ENCODE measurements at places on chromosomes 2 and 18.

DNA sequence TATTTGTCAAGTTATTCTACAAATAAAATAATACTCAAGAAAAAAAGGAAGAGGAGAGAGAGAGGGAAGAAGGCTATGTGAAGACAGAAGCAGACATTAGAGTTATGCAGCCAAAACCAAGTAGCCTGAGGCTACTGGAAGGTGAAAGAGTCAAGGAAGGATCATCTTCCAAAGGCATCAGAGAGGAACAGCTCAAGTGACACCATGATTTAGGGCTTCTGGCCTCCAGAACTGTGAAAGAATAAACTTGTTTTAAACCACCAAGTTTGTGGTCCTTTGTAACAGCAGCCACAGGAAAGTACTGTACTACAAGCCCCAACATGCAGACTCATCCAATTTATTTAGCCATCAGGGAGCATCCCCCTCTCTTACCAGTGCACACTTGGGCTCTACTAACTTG is 788.5 kb upstream of the LRRTM1 start:
- no peak for DNase-seq

GRCh38 chr18:354003-354402 is 86.2 kb upstream of the THOC1 start:
- DNase-seq = no peak

DNA sequence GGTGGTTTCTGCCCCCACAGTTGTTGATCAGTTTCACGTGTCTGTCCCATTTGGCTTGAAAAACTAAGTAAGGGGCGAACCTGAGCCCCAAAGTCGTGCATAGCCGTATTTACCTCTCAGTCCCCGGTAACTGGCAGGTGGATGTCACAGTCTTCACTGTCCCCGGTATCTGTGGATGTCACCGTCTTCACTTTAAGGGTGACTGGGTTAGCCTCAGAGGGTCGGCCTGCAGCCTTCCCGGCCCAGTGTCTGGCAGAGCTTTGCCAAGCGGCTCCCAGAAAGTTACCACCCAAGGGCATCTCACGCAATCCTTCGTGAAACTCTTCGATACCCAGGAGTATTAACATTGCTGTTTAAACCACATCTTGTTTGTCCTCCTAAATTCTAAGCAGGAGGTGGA is 125.3 kb upstream of the CTDP1 start:
- DNase-seq = no peak

DNA sequence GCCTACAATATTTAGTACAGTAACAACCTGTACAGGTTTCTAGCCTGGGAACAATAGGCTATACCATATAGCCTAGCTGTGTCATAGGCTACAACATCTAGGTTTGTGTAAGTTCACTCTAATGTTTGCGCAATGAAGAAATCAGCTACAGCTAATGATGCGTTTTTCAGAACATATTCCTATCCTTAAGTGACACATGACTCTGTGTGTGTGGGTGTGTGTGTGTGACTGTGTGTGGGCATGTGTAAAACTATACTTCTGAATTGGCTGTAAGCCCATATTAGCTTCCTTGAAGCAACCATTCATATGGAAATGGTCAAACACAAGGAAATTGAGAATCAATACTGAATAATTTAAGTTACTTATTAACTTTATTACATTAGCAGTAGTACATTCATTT is 120.8 kb upstream of the SULT1C3 start:
- DNase-seq = no peak

DNA sequence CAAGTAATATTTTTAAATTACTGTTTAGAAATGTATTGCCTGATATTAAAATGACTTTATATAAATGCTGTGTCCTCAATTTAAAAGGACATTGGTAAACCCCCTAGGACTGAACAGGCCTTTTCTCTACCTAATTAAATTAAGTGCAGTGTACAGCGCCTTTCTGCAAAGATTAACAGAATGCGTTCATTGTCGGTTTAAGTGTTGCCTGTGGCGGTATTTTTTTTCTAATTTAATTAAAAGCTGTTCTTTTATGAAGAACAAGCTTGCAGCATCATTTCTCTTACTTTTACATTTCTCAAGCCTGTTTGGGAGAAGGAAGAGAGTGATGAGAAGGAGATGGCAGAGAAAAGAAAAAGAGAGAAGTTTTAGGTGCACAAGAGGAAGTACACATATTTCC is 344.9 kb downstream of the CPS1 start:
- DNase-seq = no peak

GRCh38 chr2:49933711-49934110 is 779.4 kb upstream of the FSHR start:
- no peak for DNase-seq

DNA sequence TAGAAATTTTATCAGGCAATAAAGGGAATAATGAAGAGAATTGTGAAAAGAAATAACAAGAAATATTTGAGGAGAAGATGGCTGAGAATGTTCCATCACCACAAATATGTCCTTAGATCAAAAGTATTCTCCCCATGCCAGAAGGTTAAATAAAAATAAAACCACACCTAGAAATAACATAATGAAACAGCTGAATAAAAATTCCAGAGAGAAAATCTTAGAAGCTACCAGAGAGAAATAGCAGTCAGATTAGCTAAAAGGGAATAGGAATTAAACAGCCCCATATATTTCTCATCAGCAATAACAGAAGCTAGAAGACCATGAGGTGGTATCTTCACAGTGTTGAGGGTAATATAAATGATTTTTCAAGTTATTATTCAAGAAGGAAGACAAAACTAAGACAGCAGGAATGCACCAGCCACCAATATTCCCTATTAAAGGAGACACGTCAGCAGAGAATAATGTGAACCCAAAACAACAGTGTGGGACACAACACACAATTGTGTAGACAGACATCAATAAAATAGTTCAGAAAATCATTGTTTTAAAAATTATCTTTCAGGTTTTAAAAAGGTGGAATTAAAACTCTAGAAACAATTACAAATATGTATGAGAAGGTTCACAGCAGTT is 82.0 kb upstream of the NEDD4L start:
- DNase-seq = no peak

DNA sequence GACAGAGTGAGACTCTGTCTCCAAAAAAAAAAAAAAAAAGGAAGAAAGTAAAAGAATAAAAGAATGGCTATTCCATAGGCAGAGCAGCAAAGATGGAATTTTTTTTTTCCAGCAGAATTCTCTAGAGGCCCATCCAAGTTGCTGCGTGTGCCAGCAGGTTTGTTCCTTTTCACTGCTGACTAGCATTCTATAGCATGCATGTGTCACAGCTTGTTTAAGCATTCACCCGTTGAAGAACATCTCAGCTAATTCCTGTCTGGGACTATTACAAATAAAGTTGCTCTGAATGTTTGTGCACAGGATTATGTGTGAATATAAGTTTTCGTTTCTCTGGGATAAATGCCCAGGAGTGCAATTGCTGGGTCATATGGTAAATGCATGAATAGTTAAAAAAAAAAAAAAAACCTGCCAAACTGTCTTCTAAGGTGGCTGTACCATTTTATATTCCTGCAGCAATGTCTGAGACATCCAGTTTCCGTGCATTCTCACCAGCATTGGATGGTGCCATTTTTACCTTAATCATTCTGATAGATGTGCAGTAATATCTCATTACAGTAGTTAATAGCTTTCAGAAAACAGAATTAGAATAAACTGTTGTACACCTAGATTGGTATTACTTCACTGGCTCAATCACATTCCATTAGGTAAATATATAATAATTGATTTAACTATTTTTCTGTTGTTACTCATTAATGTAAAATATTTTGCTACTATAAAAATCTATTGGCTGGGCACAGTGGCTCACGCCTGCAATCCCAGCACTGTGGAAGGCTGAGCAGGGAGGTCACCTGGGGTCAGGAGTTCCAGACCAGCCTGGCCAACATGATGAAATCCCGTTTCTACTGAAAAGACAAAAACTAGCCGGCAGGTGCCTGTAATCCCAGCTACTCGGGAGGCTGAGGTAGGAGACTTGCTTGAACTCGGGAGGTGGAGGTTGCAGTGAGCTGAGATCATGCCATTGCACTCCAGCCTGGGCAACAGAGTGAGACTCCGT is 47.5 kb upstream of the ASAP2 start:
- no peak for DNase-seq

DNA sequence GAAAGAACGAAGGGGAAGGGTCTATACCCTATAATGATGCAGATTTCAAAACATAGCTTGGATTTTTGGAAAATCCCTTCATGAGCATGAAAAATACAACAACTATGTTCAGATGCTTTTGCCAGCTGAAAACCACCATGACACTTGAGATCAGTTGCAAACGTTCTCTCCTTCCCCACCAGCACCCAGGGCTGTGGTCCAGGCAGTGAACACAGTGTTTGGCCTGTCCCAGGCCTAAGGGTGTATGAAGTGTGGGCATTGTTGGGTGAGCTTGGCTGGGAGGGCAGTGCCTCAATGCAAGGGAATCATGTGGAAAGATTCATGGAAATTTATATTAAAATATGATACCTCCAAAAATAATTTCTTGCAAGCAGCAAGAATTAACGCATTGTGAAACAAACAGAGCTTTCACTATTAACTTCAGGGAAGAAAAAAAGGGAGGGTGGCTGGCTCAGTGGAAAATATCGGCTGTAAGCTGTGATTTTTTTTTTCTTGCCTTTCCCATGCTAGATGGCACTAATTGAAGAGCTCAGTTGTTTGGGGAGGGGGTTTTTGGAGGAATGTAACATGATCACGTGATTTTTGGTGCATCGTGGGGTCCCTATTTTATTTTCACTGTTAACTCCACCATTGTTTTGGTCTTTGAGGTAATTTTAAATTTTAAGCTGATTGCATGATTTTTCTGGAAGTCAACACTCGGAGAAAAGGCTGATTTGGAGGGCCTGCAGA is 52.0 kb downstream of the CDC42EP3 start:
- no peak for DNase-seq

- DNase-seq = no peak
Measured at GRCh38 chr2:187354661-187355060, 93.4 kb downstream of the CALCRL start.

DNA sequence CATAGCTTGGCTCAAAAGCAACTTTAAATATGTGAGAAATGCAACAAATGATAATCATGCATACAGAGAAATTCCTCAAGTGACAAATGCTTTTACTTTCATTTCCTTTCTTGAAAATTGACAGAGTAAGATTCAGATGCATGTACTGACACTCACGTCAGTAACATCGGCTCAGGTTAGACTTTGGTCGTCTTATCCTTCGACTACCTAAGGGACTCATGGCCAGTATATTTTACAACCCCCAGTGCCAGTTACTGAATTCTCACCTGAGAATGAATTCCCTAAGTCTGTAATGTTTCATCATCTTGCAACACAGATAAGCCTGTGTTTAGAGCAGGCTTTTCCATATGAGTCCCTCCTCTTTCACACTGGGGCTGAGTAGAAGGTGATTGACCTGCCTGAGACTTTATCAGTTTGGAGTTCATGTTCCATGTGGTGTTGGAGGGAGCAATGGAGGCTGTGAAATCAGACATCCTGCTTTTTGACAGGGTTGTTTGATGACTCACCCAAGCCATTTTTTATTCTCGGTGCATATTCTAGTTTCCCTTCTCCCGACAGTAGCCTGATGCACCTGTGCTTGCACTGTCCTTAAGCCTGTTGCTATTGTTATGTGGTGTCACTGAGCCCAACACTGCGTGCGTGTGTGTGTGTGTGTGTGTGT is 30.5 kb upstream of the ATP8B1 start:
- no peak for DNase-seq

DNA sequence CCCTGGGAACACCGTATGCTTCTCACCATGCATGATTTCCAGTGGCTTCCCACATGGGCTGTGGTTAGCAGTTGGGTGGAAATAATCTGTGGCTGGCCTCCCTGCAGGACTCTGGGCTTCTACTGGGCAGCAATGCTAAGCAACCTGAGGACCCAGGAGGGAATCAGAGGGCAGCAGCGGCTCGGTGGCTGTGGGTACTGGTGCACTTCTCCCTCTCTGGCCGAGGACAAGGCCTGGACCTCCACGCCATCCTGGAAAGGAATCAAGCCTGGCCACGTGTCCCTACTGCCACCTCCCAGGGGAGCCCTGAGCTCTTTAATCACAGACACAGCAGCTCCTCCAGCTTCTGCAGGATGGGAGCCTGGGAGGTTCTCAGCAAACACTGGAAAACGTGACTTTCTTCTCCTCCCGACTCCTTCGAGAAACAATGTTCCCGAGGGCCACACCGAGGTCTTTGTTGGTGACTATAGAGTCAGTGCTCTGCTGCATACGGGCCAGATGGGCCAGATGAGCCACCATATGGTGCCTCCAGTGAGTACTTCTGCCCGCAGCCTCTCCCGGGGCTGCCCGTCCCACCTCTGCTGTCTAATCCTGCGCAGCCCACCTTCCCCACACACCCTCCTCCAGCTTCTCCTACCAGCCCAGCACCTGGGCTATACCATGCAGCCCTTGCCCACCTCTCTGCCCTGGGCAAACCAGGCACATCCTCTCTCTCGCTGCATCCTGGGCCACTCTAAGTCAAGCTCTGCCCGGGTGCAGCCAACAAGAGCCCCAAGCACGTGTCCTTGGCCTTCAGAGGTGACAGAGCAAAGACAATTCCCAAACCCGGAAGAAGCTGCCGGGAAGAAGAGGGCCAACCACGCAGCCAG is 42.8 kb upstream of the OTOS start:
- no peak for DNase-seq

- no peak for DNase-seq
Measured at GRCh38 chr2:184371641-184372040, 226.7 kb upstream of the ZNF804A start.

DNA sequence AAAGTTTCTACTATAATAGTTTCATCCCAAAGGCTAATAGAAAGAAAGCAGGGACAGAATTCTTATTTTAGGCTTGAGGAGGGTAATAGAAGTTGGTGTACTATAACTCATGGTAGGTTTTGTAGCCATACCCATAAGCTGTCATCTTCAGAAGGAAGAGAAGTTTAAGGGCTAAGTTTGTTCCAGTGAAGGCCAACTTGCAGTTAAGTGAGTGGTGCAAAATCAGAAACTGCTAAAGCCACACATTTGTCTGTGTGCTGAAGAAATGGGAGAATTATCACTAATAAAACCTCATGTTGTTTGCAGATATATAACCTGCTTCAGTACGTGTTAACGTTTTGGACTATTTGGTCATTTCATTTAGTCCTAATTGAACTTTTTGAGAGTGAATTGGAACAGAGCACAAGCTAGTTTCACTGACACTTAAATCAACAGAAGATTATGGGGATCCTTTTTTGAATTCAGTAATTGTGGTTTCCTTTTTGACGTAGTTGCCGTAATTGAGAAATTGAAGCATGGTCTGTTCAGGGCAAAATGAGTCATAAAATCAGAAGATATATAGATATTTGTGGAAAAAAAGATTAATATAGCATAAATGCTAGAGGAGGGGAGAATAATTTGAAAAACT is 69.1 kb downstream of the PHLPP1 start:
- no peak for DNase-seq

DNA sequence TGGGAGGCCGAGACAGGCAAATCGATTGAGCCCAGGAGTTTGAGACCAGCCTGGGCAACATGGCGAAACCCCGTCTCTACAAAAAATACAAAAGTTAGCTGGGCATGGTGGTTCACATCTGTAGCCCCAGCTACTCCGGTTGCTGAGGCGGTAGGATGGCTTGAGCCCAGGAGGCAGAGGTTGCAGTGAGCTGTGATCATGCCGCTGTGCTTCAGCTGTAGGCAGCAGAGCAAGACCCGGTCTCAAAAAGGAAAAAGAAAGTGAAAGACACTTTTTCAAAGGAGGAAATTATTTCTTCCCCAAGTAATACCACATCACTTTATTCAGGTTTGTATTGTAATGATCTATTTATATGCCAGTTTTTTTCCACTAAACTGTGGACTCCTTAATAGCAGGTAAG is 35.7 kb upstream of the TAF4B start:
- peak; percentile 8 for DNase-seq

GRCh38 chr18:2535419-2535910 is 35.8 kb downstream of the METTL4 start:
- DNase-seq = no peak
